M059J (cell line): ENCODE measurements at places on chromosomes 5 and 9.

DNA sequence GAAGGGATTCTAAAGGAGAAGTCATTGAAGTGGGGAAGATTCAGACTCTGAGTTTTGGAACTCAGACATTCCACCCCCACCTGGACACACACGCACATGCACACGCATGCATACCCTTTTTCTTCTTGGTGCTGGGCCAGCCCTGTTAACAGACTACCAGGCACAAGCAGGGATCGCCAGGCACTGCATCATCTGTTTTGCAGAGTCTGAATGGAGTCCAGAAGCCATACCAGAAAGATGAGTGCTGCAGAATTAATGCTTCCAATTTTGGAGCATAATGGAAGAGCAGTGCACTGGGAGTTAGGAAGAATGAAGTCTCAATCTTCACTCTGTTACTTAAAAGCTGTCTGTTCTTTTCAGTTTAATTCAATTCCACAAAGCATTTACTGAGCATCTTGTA lies 95.5 kb downstream of the PDE8B start:
- DNase-seq, result no peak

GRCh38 chr9:19255821-19256220 lies 25.3 kb downstream of the DENND4C start:
- no peak for DNase-seq

GRCh38 chr5:17177501-17178372 lies 39.7 kb upstream of the BASP1 start:
- no peak for DNase-seq

GRCh38 chr9:116767219-116767618 lies 80.1 kb downstream of the TRIM32 start:
- no peak for DNase-seq

DNA sequence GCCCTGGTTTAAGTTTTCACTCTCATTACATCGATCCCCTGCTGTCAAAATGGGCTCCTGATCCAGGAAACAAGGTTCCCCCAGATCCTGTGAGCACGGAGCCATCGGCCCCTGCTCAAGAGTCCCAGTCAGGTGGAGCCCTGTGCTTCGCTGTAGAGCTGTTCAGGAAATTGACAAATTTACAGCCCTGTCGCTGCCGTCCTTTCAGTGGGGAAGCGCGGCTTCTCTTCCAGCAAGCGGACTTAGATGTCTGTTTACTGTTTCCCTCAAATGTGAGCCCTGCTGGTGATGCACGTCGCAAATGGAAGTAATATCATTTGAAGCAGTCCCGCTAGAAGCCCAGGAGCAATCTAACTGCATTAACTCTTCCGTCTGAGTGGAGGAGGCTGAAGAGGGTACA lies 760.9 kb upstream of the WWC1 start:
- peak; percentile 3 for DNase-seq

GRCh38 chr9:128456613-128457061 lies 831 bp downstream of the ODF2 start:
- DNase-seq, result peak; percentile 83

DNA sequence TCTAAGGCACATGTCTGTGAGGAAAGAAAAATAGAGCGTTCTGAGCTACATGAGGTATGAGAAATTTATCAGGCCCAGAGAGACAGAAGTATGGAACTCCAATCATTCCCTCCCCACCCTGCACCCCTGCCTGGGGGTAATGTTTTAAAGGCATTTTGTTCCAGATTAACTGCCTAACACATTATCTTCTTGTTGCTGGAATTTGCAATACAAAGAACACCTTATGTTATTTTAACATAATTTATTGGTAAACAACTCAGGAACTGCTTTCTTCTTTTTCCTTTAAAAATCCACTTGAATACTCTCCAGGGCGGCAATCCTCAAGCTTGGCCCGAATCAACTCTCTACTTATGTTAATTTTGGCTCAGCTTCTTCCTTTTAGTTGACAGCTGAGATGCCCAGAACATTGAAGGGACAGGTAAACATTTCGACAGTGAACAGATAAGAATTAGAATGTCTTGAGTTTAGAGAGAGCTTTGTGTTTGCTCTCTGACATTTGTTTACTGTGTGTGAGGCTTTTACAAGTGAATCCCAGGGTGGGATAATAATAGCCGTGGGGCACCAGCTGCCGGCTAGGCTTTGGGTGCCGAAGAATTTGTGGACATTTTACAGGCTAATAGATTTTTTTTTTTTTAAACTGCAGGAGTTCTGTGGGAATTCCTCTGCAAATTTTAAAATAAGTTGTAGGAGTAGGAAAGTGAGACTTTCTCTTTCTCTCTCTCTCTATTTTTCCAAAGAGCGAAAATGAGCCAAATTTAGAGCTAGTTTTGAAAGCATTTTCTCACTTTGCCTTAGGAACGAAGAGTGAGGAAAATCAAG lies 96.4 kb upstream of the TAF11L2 start:
- peak; percentile 34 for DNase-seq

DNA sequence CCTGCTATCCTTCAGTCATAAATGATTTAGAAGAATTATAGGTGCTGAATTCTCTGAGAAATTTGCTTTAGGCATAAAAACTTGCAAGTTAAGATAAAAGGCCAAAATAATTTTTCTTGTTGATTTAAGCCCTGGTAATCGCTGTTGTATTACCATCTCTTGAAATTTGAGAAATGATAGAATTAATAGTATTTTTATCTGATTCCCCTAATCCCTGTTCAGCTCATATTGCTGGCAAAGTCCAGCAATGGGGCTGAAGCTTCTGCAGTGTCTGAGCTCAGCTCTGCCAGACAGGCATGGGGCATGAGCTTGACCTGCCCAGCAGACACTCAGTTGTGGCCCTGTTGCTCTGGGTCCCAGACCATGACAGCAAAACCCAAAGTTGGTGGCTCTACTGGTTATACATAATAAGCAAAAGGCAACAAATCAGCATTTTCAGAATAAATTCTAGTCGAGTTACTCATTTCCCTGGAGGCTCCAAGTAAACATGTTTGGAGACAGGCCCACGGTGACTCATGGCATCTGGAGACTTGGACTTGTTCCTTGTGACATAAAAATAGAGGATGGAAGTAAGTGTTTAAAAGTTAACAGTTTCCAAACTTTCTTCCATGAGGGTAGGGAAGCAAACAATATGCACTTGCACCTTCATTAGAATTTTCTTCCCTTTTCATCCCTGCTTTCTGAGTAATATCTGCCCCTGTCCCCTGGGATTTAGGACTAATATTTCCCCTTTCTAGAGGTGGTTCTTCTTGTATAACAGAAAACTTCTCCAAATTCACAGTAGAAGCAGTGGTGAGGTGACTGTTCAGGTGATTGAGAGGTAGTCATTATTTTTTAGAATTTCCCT lies 60.2 kb upstream of the SLC2A8 start:
- DNase-seq, result peak; percentile 99

DNA sequence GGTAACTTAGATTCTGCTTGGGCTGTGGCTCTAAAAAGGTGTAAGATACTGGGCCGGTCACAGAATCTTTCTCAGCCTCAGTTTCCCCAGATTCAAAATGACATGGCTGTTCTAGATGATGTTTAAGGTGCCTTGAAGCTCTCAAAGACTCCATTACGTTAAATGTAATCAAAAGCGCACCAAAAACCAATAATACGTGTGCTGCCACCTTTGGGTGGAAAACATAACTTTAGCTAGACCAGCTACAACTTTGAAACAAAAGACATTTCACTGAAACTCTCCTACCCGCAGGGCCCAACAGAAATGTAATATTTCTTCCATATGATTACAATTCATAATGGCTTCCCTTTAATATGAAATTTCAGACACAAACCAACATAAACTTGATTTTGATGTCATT lies 35.0 kb upstream of the PCSK5 start:
- peak; percentile 8 for DNase-seq

DNA sequence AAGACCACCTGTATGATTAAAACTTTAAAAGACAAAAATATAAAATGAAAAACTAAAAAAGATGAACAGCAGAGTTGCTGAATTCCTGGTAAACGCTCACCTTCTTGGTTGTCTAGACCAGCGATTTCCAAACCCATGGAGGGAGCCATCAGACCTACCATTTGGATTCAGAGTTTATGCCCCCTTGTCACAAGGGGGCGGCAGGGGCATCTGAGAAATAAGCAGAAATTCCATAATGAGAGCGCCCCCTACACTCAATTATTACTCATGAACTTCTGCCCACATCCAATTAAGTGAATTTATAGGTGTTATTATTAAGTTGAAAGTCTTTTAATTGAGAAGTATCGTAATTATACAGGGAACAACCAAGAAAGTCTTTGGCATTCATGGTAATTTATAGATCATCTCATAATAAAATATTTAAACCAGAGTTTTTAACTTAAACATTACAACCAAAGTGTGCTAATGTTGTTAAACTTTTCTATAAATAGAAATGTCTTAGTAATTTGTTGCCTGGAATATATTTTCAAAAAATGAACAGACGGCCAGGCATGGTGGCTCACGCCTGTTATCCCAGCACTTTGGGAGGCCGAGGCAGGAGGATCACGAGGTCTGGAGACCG lies 35.2 kb upstream of the SPATA31C2 start:
- DNase-seq, result peak; percentile 82

- DNase-seq, result no peak
Measured at GRCh38 chr5:130571076-130571475, 594.0 kb downstream of the HINT1 start.

DNA sequence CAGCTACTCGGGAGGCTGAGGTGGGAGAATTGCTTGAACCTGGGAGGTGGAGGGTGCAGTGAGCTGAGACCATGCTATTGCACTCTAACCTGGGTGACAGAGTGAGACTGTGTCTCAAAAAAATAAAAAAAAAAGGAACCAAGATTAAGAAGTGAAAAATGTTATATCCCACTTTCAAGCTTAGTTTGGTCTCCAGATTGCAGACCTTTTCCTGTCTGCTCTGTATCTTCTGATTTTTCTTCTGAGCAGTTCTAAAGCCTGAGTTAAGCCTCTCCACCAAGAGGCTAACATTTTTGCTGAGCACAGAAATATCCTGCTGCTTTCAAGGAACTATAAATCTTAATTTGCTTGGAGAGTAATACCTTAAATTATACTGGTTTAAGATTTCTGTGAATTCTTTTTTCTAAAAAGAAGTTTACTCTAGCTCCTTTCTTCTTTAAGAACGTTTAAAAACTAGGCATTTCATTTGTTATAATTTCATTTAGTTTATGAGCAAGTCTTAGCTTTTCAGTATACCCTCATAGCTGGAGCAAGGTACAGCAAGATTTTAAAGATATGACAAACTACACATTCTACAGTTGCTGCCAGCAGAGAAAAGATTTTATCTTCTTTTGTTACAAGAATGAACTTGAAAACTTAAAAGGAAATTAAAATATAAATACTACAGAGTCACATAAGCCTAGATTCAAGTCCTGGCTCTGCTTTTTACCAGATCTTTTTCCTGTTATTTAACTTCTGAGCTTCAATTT lies 55.0 kb downstream of the GARNL3 start:
- DNase-seq, result no peak

GRCh38 chr5:67073045-67073680 lies 123.4 kb downstream of the CD180 start:
- no peak for DNase-seq

DNA sequence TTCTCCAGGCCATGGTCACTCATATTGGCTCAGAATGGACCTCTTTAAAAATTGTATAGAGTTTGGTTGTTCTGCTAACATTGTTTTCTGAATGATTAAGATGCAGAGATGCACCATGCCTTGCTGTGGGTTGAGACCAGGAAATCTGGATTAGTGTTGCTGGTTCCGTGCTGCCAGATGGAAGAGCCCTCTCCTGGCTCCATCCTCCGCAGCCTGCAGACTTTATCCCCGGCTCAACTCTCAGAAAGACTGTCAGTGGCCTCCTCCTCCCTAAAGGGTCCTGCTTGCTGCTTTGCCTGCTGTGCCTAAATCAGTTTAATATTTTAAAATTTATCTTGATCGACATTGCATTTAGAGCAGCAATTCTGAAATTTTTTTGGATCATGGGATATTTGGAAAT lies 196.7 kb downstream of the TENT4A start:
- no peak for DNase-seq

DNA sequence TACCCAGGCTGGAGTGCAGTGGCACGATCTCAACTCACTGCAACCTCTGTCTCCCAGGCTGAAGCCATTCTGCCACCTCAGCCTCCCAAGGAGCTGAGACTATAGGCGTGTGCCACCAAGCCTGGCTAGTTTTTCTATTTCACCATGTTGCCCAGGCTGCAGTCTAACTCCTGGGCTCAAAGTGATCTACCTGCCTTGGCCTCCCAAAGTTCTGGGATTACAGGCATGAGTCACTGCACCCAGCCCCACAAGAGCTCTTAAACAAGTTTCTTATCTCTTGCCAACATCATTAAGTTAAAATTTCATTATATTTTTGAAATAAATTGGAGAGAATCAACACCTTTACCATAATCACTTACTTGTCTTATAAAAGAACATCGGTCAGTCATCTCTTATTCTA lies 280.3 kb downstream of the ARHGEF28 start:
- peak; percentile 22 for DNase-seq

- DNase-seq, result no peak
Measured at GRCh38 chr9:2666569-2666968, 45.0 kb downstream of the VLDLR start.

DNA sequence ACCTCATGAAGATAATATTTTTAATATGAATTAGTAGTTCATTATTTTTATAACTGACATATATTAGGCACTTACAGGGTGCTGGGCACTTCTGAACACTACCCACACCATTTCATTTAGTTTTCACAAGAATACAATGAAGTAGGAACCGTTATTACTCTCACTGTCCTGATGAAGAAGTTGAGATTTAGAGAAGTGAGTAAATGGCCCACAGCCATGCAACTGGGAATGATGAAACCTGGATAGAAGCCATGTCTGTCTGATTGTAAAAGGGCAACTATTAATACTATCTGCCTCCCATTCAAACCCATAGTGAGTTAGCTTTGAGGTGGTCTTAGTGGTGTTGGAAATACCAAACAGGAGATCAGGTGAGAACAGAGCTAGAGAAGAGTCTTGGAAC lies 29.6 kb upstream of the OTULINL start:
- DNase-seq, result no peak

GRCh38 chr9:107090218-107090617 lies 192.9 kb upstream of the RAD23B start:
- no peak for DNase-seq
